ENCODE measurements at places on chromosomes 6 and 20. TPM values are rescaled to one million over a fixed set of nuclear protein-coding genes. Genes with fewer than 3 reads are reported as not detected.

The HRH3 gene
- total RNA-seq = not detected

The TLDC2 gene
- not detected for total RNA-seq

The BPIFB1 gene
- total RNA-seq = not detected

The SCRT2 gene
- not detected for total RNA-seq

The CST2 gene
- not detected for total RNA-seq

The PAX1 gene
- total RNA-seq = not detected

The TMEM244 gene
- total RNA-seq = 1.3 TPM

The HTR1E gene
- total RNA-seq = not detected

The TTK gene
- total RNA-seq = 54.8 TPM

The HLA-DQA1 gene
- total RNA-seq = 0.43 TPM
